GM06990 (cell line): ENCODE measurements at places on chromosomes 6 and 20.

- DNase-seq: no peak
Measured at GRCh38 chr20:32344835-32345506, 13.2 kb upstream of the ASXL1 start.

- no peak for DNase-seq
Measured at GRCh38 chr6:30311671-30312070, 15.1 kb upstream of the TRIM39 start.

GRCh38 chr20:1037039-1037438, 34.9 kb upstream of the RSPO4 start:
- DNase-seq: no peak

DNA sequence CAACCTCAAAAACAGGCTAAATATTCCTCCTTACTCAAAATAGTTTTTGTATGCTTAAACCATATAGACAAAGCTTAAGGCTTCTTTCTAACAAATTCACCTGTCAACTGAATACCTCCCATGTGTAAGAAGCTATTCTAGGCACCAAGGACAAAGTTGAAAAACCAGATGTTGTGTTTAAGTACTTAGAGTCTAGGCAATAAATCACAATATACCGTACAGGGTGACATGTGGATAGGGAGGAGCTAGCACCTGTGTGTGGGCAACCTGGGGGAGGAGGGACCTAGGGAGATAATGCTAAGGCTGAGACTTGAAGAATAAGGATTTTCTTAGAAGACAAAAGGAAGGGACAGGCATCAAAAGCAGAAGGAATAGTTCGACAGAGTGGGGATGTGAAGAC, 123.5 kb downstream of the LMBRD1 start:
- DNase-seq: no peak

- no peak for DNase-seq
Measured at GRCh38 chr6:101776919-101777350, 383.4 kb downstream of the GRIK2 start.

GRCh38 chr20:19003366-19004336, 190.1 kb downstream of the SCP2D1 start:
- no peak for DNase-seq

- no peak for DNase-seq
Measured at GRCh38 chr6:146408583-146408982, 135.1 kb upstream of the RAB32 start.

GRCh38 chr6:144768551-144769075, 483.5 kb downstream of the UTRN start:
- no peak for DNase-seq

DNA sequence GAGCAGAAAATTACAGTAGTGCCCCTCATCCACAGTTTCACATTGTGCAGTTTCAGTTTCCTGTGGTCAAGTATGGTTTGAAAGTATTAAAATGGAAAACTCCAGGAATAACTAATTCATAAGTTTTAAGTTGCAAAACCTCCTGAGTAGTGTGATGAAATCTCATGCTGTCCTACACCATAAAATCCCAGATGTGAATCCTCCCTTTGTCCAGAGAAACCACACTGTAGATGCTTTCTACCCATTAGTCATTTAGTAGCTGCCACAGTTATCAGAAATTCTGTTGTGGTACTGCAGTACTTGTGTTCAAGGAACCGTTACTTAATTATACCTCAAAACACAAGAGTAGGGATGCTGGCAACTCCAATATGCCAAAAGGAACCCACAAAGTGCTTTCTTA, 74.7 kb downstream of the PTCHD4 start:
- DNase-seq: no peak

- DNase-seq: no peak
Measured at GRCh38 chr6:89679215-89680120, 40.9 kb upstream of the LYRM2 start.

DNA sequence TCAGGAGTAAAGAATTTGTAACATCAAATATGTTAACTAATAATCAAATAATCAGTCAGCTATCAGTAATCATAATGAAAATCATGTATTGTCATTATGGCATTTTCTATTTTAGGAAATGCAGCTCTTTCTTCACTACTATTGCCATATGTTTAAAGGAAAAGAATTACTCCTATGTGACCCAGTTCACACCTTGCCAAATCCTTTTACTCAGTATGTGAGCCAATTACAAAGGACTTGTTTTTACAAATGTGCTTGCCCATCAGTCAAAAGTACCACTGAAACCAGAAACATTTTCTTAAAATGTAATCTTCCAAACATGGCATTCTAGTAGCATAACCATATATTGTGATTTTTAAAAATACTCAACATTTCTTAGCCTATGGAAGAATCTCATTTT, 63.6 kb downstream of the NCOA7 start:
- no peak for DNase-seq

DNA sequence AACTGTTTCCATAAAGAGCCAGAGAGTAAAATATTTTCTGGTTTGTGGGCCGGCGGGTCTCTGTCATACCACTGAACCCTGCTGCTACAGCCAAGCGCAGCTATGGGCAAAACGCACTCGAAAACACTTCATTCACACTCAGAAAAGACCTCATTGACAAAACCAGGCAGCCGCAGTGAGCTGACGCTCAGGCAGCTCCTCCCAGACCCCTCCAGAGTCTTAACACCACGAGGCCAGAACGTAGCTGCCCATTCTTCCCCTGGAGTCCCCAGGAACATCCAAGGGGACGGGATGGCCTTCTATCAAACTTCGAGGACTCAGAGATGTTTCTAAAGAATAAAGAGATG, 35.6 kb upstream of the ZBP1 start:
- no peak for DNase-seq

- no peak for DNase-seq
Measured at GRCh38 chr6:139429580-139430145, 55.2 kb upstream of the CITED2 start.

DNA sequence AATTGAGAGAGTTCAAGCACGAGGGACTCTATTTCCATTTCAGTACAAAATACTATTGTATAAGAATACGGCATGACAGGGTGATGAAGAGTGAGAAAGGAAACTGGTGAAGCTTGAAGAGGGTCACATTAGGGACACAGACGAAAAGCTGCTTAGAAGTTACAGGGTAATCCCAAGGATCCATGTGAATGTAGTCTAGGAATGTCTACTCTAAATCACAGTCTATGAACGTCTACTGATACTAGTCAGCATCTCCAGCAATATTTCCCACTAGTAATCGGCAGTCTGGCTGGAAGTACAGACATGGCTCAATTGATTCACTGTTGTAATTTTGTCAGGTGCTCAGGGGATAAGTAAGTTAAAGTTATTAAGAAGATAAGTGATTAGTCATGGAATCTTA, 156.4 kb downstream of the ASCC3 start:
- DNase-seq: no peak

DNA sequence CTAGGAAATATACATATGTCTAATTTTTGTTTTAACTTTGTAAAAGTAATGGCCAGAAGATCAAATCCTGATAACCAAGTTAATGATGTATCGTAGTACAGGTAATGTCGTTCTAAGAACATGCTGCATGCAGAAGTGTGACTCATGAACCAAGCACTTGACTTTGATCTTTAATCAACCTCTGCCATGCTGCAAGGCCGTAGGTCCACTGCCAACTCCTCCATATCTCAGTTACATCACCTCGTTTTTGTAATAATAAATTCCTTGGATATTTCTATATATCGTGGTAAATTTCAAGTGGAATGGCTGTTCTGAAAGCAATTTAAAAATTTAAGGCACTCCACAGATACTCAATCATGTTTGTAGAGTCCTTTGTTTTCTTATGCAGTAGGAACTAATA, 771.7 kb downstream of the EPHA7 start:
- DNase-seq: no peak

DNA sequence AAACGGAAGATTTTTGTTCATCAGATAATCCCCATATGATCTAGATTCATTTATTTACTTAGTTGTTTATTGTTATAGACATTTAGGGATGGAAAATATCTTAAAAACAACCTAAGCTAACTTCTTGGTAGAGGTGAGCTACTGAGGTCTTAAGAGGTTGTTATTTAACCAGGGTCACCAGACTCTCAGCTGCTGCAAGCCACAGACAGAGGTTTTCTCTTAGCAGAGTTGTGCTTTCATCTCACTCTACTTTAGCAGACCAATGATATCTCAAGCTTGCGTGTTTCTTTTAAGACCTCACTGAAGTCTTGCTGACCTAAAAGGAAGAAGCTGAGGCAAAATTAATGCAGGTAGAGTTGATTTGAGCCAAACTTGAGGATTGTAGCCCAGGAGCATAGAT, 43.6 kb downstream of the NCOA7 start:
- DNase-seq: no peak

DNA sequence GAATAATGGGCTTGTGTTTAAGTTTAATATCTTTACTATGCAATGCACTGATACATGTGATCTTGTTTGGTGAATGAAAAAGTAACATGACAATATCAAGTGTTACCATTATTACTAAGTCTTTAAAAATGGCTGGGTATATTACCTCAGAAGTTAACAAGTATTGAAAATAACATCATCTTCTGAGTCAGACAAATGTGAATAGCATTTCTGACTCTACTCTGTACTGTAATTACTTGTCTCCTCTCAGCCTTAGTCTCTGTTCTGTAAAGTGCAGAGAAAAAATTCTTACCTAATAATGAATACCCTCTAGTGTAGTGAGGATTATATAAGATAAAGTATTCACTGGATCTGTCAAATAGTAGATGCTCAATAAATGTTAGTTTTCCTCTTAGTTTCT, 47.0 kb upstream of the GCLC start:
- no peak for DNase-seq

DNA sequence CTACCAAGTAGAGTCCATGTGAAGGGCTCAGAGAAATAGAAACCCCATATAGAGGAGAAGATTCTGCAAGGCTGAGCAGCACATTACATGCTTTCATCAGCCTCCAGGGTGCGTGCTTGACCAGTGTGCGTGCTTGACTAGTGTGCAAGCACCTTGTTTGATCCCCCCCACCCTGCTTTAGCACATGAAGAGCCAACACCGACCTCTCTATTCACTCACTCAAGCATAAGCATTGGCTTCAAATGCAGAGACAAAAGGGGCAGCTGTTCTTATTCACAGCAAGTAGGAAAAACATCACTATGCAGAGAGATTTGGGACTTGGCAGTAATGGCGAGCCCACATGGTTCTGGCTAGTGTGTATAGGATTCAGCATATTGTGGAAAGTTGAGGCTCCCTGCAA, 278.7 kb upstream of the RNF217 start:
- DNase-seq: no peak

GRCh38 chr6:90103056-90103800, 193.4 kb downstream of the BACH2 start:
- DNase-seq: peak; percentile 52

DNA sequence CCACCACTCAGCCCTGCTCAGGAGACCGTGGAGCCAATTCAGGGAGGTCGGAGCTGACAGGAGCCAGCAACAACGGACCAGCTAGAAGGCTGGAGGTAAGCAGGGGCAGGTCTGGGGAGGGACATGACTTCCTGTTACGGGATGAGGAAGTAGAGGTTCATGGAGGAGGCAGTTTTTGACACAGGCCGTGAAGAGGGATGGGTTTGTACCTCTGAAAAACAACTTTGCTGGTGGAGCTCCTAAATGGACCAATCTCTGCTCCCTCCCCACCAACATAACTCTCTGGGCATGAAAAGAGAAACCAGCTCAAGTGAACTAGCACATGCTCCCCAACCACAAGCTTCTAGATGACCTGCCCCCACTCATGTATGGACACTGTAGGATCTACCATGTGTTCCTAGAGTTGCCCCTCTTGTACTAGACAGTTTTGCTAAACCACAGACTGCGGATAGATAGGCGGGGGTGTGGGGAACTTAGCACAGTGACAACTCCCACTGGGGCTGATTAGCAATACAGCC, 31.4 kb downstream of the RALGAPA2 start:
- no peak for DNase-seq

- no peak for DNase-seq
Measured at GRCh38 chr6:130843575-130844320, 16.5 kb downstream of the SMLR1 start.

DNA sequence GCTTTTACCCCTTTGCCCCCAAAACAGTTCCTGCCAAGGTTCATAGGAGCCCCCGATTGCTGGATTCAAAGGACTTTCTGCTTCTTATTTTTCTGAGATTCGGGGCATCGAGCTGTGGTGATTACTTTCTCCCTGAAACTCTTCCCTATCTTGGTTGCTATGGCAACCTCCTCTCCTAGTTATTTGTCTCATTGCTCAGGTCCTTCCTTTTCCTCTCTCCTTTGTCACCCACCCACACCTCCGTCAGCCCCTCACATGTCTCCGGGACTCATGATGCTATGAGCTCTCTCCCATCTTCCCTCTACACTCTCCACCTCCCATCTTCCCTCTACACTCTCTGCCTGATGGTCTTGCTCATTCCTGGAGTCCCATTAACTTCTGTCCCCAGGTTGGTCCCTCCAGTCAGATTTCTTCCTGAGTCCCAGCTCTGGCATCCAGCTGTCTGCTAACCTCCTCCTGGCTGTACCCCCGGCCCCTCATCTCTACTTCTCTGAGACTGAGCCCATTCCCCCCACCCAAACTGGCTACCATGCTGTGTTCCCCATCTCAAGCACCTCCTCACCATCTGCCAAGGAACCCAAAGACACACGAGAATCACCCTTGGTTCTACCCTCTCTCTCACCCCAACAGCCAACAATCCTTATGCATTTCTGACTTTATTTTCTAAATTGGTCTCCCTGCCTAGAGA, 30.2 kb upstream of the NNAT start:
- no peak for DNase-seq

- no peak for DNase-seq
Measured at GRCh38 chr20:25355011-25355595, 35.5 kb downstream of the ABHD12 start.

GRCh38 chr6:19571176-19571575, 266.0 kb upstream of the ID4 start:
- DNase-seq: no peak

DNA sequence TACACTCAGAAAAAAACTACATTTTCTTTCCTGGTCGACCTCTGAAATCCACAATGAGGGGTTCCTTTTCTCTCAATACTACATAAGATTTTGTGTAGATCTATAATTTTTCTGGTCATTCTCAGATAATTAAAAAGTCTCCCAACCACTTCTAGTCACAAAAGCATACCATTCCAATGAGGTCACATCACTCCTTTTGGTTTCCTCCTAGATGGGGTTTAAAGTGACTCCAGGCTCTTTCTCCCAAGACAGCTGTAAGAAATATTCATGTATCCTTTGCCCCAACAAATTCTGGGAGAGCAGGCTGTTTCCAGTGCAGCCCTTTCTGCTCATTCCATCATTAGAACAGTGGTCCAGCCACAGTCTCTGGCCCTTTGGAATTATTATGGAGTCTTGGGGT, 43.1 kb upstream of the BEND6 start:
- DNase-seq: no peak

GRCh38 chr6:125749173-125749864, at the start of gene HEY2:
TSS of gene HEY2 (plus strand) at chr6:125749632. CDS start at chr6:125749777, 145 bp downstream.
- peak; percentile 91 for DNase-seq

- DNase-seq: no peak
Measured at GRCh38 chr6:157513619-157514485, 132.9 kb downstream of the ZDHHC14 start.
